RWPE2 (cell line): ENCODE measurements at places on chromosomes 6 and 20.

DNA sequence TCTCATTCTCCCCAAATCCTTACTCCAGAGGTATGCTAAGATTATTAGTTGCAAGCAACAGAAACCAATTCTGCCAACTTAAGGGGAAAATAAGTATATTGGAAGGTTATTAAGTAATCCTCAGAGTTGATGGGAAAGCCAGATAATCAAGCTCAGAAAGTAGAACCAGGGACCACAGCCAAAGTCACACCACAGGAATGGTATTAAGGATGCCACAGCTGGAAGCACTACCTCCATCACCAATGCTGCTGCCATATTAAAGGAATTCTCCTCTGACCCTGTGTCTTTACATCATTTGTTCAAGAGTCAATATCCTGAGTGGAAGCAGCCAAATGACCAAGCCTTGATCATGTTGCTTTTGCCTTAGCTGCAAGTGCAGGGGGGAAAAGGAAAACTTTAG, 9.9 kb downstream of the PROCR start:
- no peak overlapping the region for H3K4me3 ChIP-seq
- H3K27ac ChIP-seq: no peak overlapping the region
- no peak for DNase-seq
- no peaks in the 10 kb centered on the region for H3K27me3 ChIP-seq

DNA sequence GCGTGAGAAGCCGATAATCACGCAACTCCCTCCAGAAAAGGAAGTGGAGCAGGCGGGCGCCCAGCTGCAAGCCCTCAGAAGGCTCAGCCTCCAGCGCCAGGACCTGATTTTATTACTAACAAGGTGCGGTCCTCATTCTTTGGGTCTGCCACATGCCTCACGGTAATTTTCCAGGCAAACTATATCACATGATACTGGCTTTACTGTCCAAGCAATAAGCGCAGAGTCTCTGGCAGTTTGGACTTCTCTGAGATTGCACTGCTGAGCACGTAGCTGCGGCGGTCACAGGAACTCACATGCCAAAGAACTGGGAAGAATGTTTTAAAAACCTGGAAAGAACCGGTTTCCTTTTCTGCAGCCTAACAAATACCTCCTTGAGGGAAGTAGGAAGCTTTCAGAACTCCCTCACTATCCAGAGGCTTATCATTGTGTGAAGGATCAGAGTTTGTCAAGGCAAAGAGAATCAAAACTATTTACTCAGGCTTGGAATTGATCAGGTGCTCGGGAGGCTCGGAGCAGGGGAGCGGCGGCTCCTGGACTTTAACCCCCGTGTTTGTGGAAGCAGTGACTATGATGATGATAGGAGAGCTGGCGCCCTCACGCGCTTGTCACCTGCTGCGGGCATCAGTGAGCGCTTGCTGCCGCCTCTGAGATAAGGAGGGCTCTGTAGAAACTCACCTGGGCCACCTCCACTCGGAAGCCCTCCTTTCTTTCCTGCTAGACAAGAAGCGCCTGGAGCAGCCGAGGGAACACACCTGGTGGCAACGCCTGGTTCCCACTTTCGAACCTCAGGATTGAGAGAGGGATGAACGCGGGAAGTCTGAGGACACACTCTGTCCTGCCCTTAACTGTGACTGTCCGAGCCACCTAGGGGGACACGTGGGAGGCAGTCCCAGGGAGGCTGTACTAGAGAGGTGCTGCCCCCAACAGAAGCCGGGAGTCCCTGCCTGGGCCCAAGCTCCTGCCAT, 27.2 kb upstream of the SYNJ2 start:
- no peaks in the 10 kb centered on the region for H3K36me3 ChIP-seq
- H3K27me3 ChIP-seq: no peaks in the 10 kb centered on the region
- no peaks in the 10 kb centered on the region for H3K4me1 ChIP-seq
- H3K27ac ChIP-seq: no peak overlapping the region
- H3K4me3 ChIP-seq: no peak overlapping the region

- H3K4me1 ChIP-seq: no peaks in the 10 kb centered on the region
- H3K36me3 ChIP-seq: no peaks in the 10 kb centered on the region
- no peak overlapping the region for H3K27ac ChIP-seq
- no peak overlapping the region for H3K4me3 ChIP-seq
- no peak for DNase-seq
These were observed 608.9 kb downstream of the MAFB start for GRCh38 chr20:40080041-40080652.

DNA sequence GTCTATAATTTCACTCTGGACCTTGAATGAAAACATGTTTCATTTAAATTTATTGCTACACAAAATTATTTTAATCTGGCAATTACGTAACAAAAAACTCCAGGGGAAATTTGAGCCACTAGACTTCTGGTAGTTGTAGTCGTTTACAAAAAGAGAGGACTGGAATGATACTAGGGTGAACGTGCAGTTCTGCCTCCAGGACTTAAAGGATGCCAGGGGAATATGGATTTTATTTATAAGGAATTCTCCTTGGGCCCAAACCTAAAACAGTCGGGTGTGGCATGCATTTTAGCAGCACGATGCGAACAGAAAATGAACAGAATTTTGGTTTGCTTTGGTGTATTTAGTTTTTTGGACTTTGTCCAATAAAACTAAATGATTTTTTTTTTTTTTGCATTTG, 76.9 kb downstream of the PRL start:
- no peak overlapping the region for H3K27ac ChIP-seq
- DNase-seq: no peak
- H3K27me3 ChIP-seq: no peaks in the 10 kb centered on the region
- H3K4me3 ChIP-seq: no peak overlapping the region
- H3K36me3 ChIP-seq: no peaks in the 10 kb centered on the region

DNA sequence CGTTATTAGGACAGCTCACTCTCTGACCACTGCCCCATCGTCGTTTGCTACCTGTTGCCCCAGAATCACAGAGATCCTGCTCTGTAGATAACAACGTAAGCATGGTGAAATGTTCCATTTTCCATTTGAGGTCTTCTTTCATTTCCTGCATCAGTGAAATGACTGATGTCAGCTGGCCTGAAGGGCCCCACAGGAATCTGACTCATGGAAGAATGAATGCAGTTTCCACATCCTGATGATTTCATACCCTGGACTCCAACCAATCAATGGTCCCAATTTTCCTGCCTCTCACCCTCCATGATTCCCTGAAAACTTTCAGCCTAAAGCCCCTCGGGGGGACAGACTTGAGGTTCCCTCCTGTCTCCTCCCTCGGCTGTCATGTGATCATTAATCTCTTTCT, 394.4 kb upstream of the CDH4 start:
- no peaks in the 10 kb centered on the region for H3K4me1 ChIP-seq
- no peak overlapping the region for H3K4me3 ChIP-seq
- H3K27me3 ChIP-seq: peaks cover 17% of the 10 kb centered on the region
- no peaks in the 10 kb centered on the region for H3K36me3 ChIP-seq
- DNase-seq: no peak
- H3K27ac ChIP-seq: no peak overlapping the region

DNA sequence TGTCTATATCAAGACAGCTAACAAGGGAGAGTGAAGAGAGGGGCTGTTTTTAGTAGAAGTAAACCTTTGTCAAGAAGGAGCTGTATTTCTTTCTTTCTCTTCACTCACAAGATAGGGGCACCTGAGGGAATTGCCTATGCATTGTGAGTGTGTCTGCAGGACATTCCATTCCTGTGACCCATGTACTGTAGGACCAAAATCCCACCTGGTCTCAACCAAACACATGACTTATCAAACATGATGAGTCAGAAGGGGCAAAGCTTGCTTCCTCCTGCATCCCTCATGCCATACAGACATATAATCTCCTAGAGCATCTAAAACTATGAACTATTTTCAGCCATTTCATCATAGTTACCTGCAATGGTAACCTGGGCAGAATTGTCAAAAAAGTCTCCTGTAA, 21.8 kb downstream of the PKHD1 start:
- H3K27me3 ChIP-seq: no peaks in the 10 kb centered on the region
- H3K4me3 ChIP-seq: no peak overlapping the region
- H3K4me1 ChIP-seq: no peaks in the 10 kb centered on the region
